ENCODE measurements at places on chromosomes 1 and 21.
A peak's percentile ranks its signal among the peaks of the same experiment; 100 is the strongest.

GRCh38 chr1:159201642-159202041 lies 3.0 kb upstream of the ACKR1 start:
- no peak overlapping the region for H3K4me3 ChIP-seq
- peaks cover 16% of the 10 kb centered on the region for H3K4me1 ChIP-seq
- H3K36me3 ChIP-seq, result no peaks in the 10 kb centered on the region
- H3K27me3 ChIP-seq, result peaks cover 42% of the 10 kb centered on the region

GRCh38 chr1:177748080-177748801 lies 221.6 kb downstream of the SEC16B start:
- no peaks in the 10 kb centered on the region for H3K27me3 ChIP-seq
- H3K4me3 ChIP-seq, result no peak overlapping the region
- H3K4me1 ChIP-seq, result no peaks in the 10 kb centered on the region
- no peak for DNase-seq
- H3K36me3 ChIP-seq, result no peaks in the 10 kb centered on the region

GRCh38 chr1:108715932-108716331 lies 3.2 kb downstream of the FNDC7 start:
- H3K36me3 ChIP-seq, result no peaks in the 10 kb centered on the region
- H3K27me3 ChIP-seq, result peaks cover 2% of the 10 kb centered on the region
- H3K4me3 ChIP-seq, result no peak overlapping the region
- no peak for DNase-seq

DNA sequence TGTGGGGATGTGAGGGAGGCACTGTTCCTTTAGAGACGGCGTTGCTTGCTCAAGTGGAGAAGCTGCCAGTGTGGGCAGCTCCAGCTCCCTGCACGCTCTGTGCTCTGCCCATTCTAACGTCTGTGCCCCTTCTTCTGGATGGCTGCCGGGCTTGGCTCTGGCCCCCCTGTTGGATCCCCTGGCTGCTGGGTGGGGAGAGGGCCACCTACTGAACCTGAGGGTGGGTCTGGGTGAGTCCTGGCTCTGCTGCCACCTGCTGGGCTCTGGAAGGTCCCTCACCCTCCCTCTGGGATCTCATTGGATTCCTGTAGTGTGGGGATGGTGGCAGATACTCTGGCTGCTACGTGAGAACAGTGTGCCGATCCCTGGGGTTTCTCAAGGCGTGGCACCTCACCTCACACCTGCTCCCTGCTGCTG lies 5.0 kb downstream of the PFKL start:
- DNase-seq, result peak; percentile 60
- H3K36me3 ChIP-seq, result peaks cover 10% of the 10 kb centered on the region
- H3K27ac ChIP-seq, result no peak overlapping the region
- no peak overlapping the region for H3K4me3 ChIP-seq

- H3K27me3 ChIP-seq, result no peaks in the 10 kb centered on the region
- H3K36me3 ChIP-seq, result no peaks in the 10 kb centered on the region
- no peaks in the 10 kb centered on the region for H3K4me1 ChIP-seq
- H3K4me3 ChIP-seq, result no peak overlapping the region
- DNase-seq, result no peak
- H3K27ac ChIP-seq, result no peak overlapping the region
These were observed 48.7 kb upstream of the PLA2G4A start for GRCh38 chr1:186780076-186780475.

GRCh38 chr1:202856014-202856413 lies 32.9 kb downstream of the RABIF start:
- H3K4me3 ChIP-seq, result no peak overlapping the region
- H3K36me3 ChIP-seq, result no peaks in the 10 kb centered on the region
- H3K4me1 ChIP-seq, result no peaks in the 10 kb centered on the region

GRCh38 chr1:42940851-42941639 lies 17.6 kb downstream of the SLC2A1 start:
- H3K4me1 ChIP-seq, result peaks cover 98% of the 10 kb centered on the region
- peak; percentile 49 for DNase-seq
- peaks cover 83% of the 10 kb centered on the region for H3K36me3 ChIP-seq
- H3K4me3 ChIP-seq, result peak overlapping the region; percentile 1

- no peak overlapping the region for H3K27ac ChIP-seq
- H3K4me1 ChIP-seq, result peaks cover 17% of the 10 kb centered on the region
- no peak for DNase-seq
- H3K36me3 ChIP-seq, result peaks cover 17% of the 10 kb centered on the region
- H3K27me3 ChIP-seq, result no peaks in the 10 kb centered on the region
These were observed 33.4 kb downstream of the SMYD2 start for GRCh38 chr1:214314178-214314843.

- no peaks in the 10 kb centered on the region for H3K4me1 ChIP-seq
- H3K4me3 ChIP-seq, result no peak overlapping the region
- peaks cover 6% of the 10 kb centered on the region for H3K27me3 ChIP-seq
- no peak overlapping the region for H3K27ac ChIP-seq
- DNase-seq, result no peak
- H3K36me3 ChIP-seq, result no peaks in the 10 kb centered on the region
These were observed 72.0 kb upstream of the BACE2 start for GRCh38 chr21:41095983-41096382.

DNA sequence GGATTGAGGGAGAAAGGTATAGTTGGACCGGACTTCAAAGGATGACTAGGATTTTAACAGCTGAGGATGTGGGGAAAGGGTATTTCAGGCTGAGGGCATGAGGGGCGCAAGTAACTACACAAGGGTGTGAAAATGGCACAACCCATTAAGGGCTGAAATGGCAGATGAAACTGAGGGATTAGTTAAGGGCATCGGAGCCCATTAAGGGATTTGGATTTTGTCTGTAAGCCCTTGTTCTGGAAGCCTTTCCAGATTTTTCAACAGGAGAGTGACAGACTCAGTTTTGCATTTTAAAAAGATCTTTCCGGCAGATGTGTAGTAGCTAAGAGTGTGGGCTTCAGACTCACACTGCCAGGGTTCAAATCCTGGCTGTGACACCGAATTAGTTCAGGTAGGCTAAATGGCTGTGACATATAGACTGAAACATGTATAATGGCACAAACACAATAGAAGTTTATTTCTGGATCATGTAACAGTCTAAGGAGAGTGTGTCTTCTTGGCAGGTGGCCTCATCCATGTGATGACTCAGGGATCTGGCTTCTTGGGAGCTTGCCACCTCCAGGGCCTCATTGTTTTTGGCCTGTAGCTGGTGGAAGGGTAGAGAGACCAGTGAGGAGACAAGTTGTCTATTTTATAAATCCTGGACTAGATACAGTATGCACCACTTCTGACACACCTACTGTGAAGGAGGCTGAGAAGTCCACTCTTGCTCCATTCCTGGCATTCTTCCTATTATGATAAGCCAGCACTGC lies 49.6 kb downstream of the UBE2T start:
- no peak for DNase-seq
- no peaks in the 10 kb centered on the region for H3K27me3 ChIP-seq
- H3K4me1 ChIP-seq, result peaks cover 16% of the 10 kb centered on the region
- H3K36me3 ChIP-seq, result no peaks in the 10 kb centered on the region
- H3K27ac ChIP-seq, result no peak overlapping the region

- no peak for DNase-seq
- H3K36me3 ChIP-seq, result no peaks in the 10 kb centered on the region
- H3K27ac ChIP-seq, result no peak overlapping the region
- H3K4me3 ChIP-seq, result no peak overlapping the region
These were observed 100.2 kb downstream of the SPATA46 start for GRCh38 chr1:162276493-162276892.

- H3K27ac ChIP-seq, result no peak overlapping the region
- DNase-seq, result no peak
- H3K4me3 ChIP-seq, result no peak overlapping the region
- peaks cover 13% of the 10 kb centered on the region for H3K4me1 ChIP-seq
- H3K27me3 ChIP-seq, result no peaks in the 10 kb centered on the region
- no peaks in the 10 kb centered on the region for H3K36me3 ChIP-seq
These were observed 47.5 kb upstream of the LPAR3 start for GRCh38 chr1:84940481-84940880.

- no peak overlapping the region for H3K27ac ChIP-seq
- H3K4me1 ChIP-seq, result peaks cover 6% of the 10 kb centered on the region
- no peaks in the 10 kb centered on the region for H3K27me3 ChIP-seq
- H3K36me3 ChIP-seq, result no peaks in the 10 kb centered on the region
- peak; percentile 17 for DNase-seq
These were observed 13.2 kb downstream of the QSOX1 start for GRCh38 chr1:180167721-180168467.

- no peak for DNase-seq
- H3K27ac ChIP-seq, result no peak overlapping the region
- no peaks in the 10 kb centered on the region for H3K4me1 ChIP-seq
- no peak overlapping the region for H3K4me3 ChIP-seq
- H3K36me3 ChIP-seq, result no peaks in the 10 kb centered on the region
These were observed 405.7 kb upstream of the POU3F1 start for GRCh38 chr1:38452246-38452645.

DNA sequence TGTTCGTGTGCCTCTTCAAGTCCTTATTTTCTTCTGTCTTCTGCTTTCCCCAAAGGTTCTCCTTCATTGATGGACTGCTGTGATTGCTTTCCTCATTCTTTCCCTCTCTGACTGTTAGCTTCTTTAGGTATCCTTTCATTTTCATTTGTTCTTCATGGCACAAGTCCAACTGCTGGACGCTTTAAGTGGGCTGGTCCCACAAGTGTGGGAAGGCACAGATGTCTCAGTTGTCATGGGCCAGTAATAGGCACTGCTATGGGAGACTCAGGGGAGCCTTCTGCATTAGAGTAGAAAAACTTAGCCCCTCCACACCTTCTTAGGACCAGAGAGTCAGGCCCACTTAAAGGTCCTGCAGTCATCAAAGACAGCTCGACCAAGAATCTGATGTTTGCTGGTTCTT lies 122.3 kb upstream of the C1orf105 start:
- no peak overlapping the region for H3K27ac ChIP-seq
- DNase-seq, result no peak
- H3K27me3 ChIP-seq, result no peaks in the 10 kb centered on the region
- H3K4me3 ChIP-seq, result no peak overlapping the region
- peaks cover 2% of the 10 kb centered on the region for H3K4me1 ChIP-seq
